ENCODE measurements at places on chromosomes 7 and 10. TPM values are rescaled to one million over a fixed set of nuclear protein-coding genes. Genes with fewer than 3 reads are reported as not detected.

GRCh38 chr10:49628599-49628998, 14.8 kb downstream of the CHAT start:
- DNase-seq: no peak

- DNase-seq: no peak
These were observed 29.4 kb downstream of the CDK14 start for GRCh38 chr7:90625562-90625961.

DNA sequence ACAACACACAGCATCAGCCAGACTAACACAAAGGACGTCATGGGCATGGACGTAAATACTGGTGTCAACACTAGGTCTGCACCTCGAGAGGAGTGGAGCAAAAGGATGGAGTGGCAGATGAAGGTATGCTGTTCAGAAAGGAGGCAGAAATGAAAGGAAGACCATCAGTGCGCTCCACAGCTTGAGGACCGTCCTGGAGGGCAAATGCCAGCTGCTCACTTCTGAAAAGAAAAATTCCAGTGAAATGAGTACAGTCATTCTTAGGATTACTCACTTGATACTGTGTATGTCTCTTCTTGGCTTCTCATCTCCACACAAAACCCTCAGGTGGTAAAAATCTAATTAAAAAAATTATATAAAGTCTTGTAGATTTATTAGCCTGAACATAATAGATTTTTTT, 44.8 kb downstream of the EGFR start:
- DNase-seq: peak; percentile 52

- DNase-seq: no peak
These were observed 357.7 kb downstream of the FGFR2 start for GRCh38 chr10:121240556-121240955.

DNA sequence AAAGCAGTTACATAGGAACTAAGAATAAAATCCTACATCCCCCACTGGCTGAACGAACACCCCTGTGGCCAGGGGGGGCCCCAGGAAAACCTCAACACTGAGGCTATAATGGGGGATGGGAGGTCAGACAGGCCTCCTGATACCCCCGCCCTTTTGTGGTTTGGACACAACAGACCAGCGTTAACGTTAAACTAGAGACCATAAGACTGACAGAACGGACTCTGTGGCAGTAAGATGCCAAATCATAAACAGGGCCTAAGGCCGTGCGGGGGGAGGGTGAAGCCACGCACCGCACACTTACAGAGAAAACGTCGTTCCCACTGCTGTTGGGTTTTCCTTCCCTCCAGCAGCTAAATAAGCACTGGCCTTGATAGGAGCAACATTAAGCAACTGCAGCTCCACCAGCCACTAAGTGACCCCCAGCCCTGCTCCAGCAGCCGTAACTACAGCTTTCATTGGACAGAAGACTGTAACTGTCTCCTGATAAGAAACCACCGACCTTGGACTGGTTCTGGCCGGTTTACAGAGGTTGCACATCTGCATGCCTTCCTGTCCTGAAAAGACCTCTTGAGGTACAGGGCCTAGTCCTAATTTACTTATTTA, 3.4 kb upstream of the PPP2R2D start:
- DNase-seq: no peak

GRCh38 chr10:128147669-128148068, 21.4 kb upstream of the MKI67 start:
- DNase-seq: peak; percentile 59

- no peak for DNase-seq
These were observed 12.6 kb downstream of the SYPL1 start for GRCh38 chr7:106099539-106099938.

- DNase-seq: no peak
These were observed 76.1 kb upstream of the LYZL2 start for GRCh38 chr10:30705625-30706149.

- DNase-seq: no peak
These were observed 18.3 kb upstream of the USP6NL start for GRCh38 chr10:11629731-11630130.

DNA sequence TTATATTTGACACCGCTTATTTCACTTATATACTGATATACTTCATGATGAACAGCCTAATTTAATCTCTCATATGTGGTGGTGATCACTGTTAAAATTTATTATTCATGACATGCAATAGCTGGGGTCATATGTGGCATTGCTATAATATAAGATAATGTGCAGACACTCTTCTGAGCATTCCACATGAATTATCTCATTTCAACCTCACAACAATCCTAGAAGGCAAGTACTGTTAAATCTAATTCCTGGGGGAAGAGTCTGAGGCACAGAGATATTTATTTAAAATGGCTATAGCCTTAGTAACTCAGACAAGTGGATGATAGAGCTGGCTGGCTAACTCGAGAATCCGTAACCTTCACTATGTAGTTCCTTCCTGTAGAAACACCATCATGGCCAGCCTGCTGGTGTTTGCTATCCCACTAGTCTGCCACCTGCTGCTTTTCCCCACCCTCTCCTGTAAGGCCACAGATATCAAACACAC, 46.6 kb upstream of the A1CF start:
- no peak for DNase-seq

GRCh38 chr7:4857189-4857588, 4.6 kb downstream of the PAPOLB start:
- DNase-seq: no peak

- peak; percentile 62 for DNase-seq
These were observed 106.8 kb downstream of the ANK3 start for GRCh38 chr10:60282771-60283353.

- DNase-seq: no peak
These were observed 276.3 kb downstream of the TFEC start for GRCh38 chr7:115754226-115754625.

GRCh38 chr10:97822261-97822687, 27.4 kb upstream of the GOLGA7B start:
- no peak for DNase-seq

DNA sequence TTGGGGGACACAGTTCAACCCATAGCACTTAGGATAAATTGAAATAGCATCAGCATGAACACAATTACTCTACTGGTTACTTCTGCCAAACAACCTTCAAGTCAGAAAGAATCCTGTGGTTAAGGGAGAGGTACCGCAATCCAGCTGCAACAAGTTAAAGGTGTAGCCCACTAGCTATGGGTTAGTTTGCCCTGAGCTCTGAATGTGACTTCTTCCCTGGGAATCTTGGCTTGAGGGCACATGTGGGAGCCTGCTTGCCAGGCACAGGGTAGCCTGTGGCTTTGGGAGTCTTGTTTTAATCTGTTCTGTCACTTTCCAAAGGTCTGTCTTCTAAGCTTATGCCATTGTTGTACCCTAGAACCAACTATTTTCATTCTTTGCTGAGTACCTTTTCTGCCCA, 8.9 kb upstream of the SGPL1 start:
- DNase-seq: no peak

ACSM6 gene
- not detected for total RNA-seq

ANXA11 gene
- total RNA-seq: 222 TPM

GIMAP1 gene
- total RNA-seq: not detected

UNCX gene
- total RNA-seq: not detected

NUTM2B gene
- not detected for total RNA-seq

SYT15B gene
- 0.24 TPM for total RNA-seq

TUBB8 gene
- not detected for total RNA-seq

TMEM176B gene
- not detected for total RNA-seq

TRPV6 gene
- total RNA-seq: not detected

CALHM2 gene
- total RNA-seq: 44.1 TPM

RPEL1 gene
- not detected for total RNA-seq

ITIH2 gene
- not detected for total RNA-seq

ING3 gene
- 13.9 TPM for total RNA-seq
